ENCODE measurements at places on chromosomes 4 and X.

DNA sequence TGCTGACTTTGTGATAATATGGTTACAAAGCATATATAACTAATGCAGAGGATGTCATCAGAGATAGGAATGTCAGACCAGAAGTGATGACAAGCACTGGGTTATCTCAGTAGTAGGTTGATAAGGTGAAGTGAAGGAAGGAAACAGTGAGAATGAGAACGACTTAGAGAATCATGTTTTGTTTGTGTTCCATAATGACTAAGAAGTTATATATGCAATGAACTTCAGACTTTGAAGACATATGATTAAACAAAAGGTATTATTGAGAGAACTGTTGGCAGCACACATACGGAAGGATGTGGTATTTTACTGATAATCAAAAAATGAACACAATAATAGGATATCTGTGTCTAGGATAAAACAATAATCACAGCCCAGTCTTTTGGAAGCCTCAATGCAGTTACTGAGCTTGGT lies 18.3 kb upstream of the HHIP start:
- no peak for DNase-seq

DNA sequence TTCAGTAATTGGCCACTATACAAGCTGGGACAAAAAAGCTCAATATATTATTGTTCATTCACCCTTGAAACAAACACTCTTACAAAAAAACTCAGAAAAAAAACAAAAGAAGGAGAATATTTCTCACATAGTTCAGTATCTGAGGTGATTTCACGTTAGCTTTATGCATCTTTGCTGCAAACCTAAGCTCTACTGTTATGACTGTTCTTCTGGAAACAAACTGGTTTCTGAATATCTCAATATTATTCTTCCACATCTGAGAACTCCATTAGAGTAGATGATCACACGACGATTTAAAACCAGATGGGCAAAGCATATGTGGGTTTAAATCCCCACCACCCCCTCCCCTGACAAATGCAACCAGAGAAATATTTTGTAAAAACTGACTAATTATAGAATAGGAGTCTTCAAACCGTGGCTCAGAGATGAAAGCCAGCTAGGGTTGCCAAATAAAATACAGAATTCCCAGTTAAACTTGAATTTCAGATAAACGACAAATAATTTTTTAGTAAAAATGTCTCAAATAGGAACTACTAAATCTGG lies 182.0 kb upstream of the FAM241A start:
- DNase-seq = no peak

DNA sequence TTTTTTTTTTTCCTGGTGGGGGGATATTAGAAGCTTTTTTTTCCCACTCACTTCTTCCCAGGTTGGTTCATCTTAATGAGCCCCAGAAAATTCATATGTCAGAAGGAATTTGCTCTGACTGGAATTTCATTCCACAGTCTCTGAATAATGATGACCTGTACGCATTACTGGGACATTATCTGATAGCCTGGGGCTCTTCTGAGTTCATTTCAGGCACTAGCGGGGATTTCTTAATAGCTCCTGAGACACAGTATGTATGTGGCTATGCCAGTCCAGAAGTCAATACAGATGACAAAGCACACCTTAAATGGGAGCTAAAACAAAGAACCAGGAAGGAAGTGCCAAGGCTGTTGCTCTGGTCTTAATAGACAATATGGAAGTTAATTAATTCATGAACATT lies 295.2 kb upstream of the IGFBP7 start:
- no peak for DNase-seq

DNA sequence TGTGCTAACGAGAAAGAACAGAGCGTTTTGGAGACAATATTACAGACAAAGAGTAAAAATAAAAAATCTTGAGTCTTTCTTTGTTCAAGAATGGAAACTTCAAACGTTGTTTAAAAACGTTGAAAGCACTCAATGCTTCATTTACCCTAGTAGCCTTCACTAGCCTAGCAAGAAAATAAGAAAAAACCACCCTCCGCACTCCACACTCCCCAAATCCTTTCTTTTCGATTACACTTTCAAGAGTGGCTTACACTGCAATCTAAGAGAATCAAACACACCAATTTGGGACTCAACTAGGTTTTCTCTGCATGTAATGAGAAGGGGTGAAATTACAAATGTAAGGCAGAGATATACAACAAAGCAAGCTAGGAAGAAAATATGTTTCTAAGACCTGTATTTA lies 4.7 kb downstream of the TMSB4X start:
- no peak for DNase-seq

DNA sequence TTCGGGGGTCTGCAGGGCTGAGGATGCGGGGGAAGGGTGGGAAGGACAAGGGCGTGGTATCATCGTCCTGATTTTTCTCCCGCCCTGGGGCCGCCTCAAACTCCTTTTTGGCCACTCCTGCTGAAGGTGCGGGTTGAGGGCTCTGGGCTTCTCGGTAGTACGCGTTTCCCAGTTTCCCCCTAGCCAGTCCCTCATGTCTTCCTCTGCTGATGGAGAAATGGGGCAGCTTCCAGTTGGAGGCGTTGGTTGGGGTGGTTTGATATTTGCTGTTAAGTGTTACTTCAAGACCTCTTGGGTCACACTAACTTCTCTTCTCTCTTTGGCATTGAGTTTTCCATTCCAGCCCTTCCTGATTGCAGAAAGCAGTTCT lies 482 bp downstream of the GSTCD start:
- DNase-seq = no peak

DNA sequence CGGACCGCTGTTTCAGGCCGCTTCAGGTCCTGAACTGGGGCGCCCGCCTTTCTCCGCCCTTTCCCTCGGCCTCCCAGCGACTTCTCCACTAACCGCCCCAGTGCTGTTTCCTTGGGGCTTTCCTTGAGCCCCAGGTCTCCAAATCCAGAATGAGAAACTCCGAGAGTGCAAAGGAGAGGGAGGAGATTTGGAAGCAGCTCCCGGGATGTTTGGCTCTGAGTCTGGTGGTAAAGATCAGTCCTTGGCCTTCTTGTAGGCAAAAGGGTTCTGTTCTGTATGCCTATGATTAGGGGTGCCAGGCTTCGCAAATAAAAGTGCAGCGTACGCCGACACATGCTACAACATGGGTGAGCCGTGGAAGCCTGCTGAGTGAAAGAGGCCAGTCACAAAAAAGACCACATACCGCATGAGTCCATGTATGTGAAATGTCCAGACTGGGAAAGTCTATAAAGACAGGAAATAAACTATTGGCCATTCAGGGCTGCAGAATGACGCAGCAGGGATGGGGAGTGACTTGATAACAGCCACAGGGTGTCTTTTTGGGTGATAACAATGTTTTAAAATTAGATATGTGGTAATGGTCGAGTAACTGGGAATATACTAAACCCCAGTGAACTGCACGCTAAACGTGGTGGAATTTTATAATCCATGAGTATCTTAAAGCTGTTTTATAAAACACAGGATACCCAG lies 99.8 kb downstream of the TRAPPC11 start:
- DNase-seq = no peak

DNA sequence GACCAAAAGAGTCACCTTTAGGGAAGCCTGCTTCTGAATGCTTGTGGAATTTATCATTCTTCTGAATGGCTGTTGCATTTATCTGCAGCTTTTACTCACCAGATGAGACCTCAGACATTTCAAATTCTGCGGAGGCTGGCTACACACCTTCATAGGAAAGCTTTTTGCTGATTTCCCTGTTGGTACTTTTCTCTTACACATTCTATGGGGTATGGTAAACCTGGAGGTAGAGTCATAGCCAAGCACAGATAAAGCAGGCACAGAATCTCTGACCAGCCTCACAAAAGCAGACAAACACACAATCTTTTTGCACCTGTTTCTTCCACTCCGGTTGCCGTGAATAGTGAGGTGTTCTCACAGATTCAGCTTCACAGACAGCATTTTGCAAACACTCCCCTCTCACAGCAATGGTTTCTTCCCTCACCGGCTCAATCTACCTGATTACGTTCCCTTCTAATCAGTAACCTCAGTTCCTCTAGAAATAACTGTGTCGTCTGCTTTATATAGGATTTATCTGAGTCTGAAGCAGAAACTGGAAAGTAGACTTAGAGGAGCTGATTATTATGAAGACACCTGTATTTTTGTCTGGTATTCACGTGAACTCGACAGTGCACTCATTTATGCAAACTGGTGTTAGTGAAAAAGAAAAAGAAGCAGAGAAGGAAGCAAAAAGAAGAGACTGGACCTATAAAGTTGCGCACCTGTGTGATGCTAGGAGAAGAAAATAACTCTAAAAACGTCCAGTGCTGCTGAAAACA lies 83.1 kb downstream of the DMD start:
- DNase-seq = no peak

DNA sequence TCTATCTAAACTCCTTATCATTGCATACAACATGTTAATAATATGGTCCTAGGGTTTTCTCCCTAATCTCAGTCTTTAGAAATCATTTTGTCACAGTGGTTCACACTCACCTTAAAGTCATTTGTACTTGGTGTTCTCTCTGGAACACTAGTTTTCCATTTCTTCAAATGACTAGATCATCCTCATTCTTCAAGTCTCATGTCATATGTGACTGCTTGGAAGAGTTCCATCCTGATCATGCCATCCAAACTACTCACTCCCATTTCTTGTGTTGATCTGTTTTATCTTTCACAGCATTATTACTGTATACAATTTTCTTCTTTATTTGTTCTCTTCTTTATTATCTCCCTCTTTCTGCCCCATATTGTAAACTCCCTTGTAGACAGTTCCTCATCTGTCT lies 66.5 kb downstream of the HTR2C start:
- no peak for DNase-seq

GRCh38 chrX:55389376-55389775 lies 62.6 kb upstream of the MAGEH1 start:
- no peak for DNase-seq

DNA sequence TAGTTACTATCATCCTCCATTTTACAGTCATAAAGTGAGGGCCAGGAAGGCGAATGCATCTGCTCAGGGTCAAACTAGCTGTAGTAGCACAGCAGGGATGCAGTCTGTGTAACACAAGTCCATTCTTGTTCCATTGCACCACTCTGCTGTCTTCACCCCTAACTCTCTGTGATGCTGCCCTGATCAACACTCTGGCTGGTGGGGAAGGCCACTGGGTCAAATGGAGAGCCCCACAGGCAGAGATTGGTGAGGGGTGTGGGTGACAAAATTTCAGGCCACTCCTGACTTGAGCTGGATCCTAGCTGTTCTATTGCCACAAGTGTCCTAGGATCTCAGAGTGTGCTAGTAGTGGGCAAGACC lies 136.5 kb downstream of the PJA1 start:
- no peak for DNase-seq

DNA sequence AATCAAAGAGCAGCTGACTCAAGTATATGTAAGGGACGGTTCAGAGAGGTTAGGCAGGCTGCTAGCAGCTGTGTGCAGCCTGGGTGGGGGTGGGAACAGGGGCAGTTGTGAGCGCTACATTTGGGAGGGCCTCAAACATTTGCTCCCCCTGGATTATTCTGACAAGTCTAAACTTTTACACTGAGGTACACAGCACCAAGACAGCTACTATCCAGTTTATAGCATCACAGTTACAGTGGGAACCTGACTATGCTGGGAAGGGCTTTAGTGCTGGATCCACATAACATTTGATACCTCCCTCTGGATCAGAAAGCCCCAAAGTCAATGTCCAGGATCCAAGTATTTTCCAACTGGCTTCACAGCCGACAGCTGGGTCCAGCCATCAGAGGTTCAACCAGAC lies 55.8 kb upstream of the GIMD1 start:
- DNase-seq = no peak

DNA sequence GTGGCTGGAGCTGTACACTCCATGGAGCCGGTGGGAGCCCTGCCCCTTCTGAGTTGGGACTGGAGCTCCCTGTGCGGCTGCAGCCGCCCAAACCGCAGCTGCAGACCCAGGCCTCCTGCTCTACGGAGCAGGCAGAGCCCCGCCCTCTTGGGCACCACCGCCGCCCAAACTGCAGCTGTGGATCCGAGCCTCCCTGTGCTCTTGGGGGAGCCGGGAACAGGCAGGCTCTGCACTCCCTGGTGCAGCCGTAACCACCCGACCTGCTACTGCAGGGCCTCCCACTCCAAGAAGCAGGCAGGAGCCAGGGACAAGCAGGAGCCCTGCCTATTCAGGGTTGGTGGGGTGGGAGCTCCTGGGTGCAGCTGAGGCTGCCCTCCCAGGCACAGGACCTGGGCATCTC lies 237.5 kb upstream of the ATP6AP2 start:
- no peak for DNase-seq

GRCh38 chr4:145333786-145334185 lies 147.9 kb upstream of the SMAD1 start:
- DNase-seq = no peak

GRCh38 chr4:142202404-142203332 lies 566.3 kb downstream of the IL15 start:
- no peak for DNase-seq

DNA sequence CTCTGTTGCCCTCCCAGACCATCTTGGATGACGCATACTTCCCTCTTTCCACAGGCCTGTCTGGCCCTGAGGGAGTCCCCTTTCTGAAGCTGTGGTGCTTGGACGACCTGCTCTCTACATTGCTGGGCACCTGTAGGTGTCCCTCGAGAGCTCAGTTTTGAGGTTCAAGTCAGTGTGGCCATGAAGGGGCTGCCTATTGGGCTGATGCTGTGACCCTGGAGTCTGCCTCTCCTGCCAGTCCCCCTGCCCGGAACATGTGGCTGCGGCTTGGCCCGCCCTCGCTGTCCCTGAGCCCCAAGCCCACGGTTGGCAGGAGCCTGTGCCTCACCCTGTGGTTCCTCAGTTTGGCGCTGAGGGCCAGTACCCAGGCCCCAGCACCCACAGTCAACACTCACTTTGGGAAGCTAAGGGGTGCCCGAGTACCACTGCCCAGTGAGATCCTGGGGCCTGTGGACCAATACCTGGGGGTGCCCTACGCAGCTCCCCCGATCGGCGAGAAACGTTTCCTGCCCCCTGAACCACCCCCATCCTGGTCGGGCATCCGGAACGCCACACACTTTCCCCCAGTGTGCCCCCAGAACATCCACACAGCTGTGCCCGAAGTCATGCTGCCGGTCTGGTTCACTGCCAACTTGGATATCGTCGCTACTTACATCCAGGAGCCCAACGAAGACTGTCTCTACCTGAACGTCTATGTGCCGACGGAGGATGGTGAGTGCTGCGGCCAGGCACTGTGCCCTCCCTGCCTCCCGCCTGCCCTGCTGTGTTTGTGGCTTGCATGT lies 3.0 kb downstream of the NLGN3 start:
- DNase-seq = no peak

DNA sequence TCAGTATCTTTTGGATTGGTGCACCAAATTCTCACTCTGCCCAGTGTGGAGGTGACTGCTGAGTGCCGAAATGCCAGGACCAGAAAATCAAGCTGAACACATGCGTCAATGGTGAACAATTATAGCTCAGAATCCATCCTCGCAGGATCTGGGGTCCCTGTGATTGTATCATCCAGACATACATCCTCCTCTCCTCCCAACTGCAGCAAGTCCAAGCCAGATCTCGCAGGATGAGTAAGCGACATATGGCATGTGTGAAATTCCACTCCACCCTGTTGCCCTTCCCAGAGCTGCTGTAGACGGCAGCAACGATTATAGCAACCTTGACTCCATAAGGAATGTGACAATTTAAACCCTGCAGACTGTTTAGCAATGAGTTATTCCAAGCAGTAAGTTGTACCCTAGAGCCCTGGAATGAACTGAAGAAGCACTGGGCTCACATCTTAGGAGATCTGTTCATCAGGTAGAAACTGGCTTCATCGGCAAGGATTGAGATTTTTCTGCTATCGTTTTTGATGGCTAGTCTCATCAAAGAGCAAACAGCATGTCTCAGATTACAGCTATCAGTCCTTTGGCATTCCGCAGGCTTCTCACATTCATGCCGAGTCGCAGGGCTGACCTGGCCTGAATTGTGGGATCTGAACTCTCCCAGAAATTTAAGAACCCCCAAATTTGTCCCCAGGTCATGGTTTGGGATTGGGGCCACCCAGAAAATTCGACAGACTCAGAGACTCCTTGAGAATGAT lies 35.5 kb upstream of the SORBS2 start:
- no peak for DNase-seq

Measured in activated T-helper 1 cell treated with anti-CD3 and anti-CD28 coated beads, Interleukin-2, amount 50 U/mL, for 16 hours (primary cell).